ENCODE measurements at places on chromosomes 6 and 20.

GRCh38 chr6:87333591-87334181, 4.6 kb upstream of the GJB7 start:
- no peak for DNase-seq

GRCh38 chr6:144651234-144651633, 366.1 kb downstream of the UTRN start:
- no peak for DNase-seq

GRCh38 chr6:14092838-14093789, 24.5 kb upstream of the CD83 start:
- DNase-seq: peak; percentile 27

DNA sequence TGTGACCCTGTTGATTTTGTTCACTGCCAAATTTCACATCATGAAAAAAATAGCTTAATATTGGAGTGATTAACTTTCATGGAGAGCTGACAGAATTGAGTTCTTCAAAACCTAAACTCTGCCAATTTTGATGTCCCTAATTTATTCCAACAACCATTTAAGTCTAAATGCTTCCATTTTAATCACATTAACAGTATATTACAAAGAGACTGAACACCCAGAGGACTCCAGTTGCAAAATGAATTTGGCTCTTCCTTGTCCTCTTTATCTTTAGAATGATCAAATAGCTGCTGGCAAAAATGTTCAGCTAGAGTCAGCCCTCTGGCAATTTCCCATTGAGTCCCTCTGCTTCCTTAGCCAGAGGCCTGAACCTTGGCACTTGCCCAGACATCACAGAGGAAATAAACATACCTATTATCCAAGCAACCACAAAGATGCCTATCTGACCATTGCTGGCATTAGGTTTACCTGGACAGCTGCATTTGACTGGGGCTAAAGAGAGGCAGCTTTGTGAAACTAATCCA, 299.0 kb upstream of the STXBP5 start:
- no peak for DNase-seq

- DNase-seq: no peak
Measured at GRCh38 chr6:37308069-37308815, 45.5 kb upstream of the RNF8 start.

DNA sequence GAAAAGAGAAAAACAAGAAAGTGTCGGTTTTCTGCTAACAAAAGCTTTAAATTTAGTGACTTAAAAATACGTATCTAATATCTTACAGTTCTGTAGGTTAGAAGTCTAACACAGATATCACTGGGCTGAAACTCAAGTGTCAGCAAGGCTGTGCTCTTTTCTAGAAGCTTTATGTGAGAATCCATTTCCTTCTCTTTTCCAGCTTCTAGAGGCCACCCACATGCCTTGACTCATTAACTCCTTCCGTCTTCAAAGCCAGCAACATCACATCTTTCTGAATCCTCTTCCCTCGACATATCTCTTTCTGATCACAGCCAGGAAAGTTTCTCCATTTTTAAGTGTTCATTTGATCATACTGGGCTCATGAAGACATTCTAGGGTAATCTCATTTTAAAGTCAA, 262.0 kb downstream of the MAFB start:
- no peak for DNase-seq

GRCh38 chr20:32333988-32334885, 23.9 kb upstream of the ASXL1 start:
- no peak for DNase-seq

GRCh38 chr6:158459726-158460125, 100.2 kb upstream of the TMEM181 start:
- DNase-seq: no peak

DNA sequence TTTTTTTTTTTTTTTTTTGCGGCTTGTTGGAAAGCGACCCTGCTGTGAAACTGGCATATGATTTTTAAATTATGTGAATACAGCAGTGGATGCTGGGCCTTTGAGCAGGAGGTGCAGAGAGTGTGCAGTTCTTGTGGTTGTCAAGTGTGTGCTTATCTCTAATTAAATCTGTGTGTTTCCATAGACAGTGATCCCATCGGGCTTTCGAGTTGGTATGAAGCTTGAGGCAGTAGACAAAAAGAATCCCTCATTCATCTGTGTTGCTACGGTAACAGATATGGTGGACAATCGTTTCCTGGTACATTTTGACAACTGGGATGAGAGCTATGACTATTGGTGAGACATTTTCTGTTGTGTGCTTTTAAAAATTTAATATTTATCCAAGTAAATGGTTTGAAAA, 52.4 kb downstream of the L3MBTL3 start:
- no peak for DNase-seq

DNA sequence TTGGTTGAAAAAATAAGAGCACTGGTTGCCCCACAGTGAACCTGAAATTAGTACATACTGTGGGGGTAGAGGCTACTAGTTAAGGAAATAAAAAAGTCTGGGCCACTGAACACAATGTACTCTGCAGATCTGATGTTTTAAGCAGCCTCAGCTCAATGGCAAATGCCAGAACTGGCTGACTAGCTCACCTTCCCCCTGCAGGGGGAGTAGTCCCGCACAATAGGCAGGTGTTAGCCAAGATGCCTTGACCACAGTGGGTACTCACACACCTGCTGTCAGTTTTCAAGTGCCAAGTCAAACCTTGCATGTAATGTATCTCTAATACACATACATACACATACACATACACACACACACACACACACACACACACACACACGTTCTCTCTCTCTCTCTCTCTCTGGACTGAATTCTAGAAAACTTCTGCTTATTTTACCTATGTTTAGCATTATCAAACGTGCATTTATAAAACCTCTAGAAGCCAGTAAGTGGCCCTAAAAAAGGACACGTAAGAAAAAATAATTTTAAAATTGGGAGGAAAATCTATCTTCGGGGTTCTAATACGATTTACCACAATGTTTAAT, 36.1 kb downstream of the GMDS start:
- no peak for DNase-seq

DNA sequence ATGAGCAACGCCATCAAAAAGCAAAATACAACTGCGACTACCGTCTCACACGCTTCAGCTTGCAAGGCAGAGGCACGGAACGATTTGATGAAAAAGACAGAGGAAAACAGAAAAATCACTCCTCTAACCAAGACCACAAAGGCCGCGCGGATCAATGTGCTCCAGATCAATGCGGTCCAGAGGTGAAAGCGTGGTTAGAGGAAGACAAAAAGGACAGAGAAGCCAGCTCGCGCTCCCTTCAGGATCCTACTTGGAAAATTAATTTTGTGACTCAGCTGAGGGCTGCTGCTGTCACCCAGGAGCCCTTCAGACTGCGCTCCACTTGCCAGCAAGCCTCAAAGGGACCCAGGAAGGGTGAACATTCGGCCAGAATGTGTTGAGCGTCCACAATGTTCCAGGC, 140.2 kb upstream of the RPS6KA2 start:
- no peak for DNase-seq

- DNase-seq: no peak
Measured at GRCh38 chr6:134521116-134521501, 203.2 kb upstream of the SGK1 start.

- peak; percentile 61 for DNase-seq
Measured at GRCh38 chr6:105601541-105602236, 198.8 kb upstream of the PREP start.

DNA sequence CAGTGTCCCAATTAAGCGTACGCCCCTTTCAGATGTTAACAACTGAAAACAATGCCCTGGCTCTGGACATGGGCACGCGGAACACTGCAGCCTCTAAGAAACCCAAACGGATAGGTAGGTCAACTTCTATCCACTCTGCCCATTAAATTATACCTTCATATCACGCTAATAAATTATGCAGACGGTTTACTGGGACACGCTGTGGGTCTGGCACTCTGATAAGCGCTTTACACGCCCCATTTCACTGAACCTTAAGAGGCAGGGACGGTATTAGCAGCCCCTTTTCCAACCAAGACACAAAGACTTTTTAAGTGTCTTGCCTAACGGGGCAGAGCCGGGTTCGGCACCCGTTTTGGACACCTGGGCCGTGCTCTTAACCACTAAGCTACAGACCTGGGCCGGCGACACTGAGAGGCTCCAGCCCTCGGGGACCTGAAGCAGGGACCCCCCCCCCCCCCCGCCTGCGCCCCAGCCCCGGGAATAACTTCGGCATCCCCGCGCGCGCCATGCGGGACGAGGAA, 744 bp downstream of the STAU1 start:
- DNase-seq: no peak

GRCh38 chr20:62118113-62119043, 3.9 kb upstream of the LSM14B start:
- no peak for DNase-seq

GRCh38 chr20:38170826-38171674, 6.0 kb upstream of the TGM2 start:
- no peak for DNase-seq

GRCh38 chr6:112332274-112332673, 14.9 kb upstream of the RFPL4B start:
- DNase-seq: no peak

DNA sequence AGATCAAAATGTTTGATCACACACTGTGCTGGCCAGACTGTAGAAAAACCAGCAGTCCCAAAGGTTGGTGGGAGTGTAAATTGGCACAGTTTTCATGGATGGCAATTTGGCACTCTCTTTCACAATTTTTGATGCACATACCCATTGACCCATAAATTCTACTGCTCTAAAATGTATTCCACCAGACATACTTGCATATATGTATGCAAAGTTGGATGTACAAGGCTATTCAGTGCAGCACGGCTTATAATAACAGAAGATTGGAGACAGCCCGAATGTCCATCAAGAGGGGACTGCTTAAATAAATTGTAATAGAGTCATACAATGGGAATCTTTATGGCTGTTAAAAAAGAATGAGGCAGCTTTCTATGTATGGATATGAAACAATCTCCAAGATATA, 101.7 kb upstream of the TOP1 start:
- DNase-seq: no peak

DNA sequence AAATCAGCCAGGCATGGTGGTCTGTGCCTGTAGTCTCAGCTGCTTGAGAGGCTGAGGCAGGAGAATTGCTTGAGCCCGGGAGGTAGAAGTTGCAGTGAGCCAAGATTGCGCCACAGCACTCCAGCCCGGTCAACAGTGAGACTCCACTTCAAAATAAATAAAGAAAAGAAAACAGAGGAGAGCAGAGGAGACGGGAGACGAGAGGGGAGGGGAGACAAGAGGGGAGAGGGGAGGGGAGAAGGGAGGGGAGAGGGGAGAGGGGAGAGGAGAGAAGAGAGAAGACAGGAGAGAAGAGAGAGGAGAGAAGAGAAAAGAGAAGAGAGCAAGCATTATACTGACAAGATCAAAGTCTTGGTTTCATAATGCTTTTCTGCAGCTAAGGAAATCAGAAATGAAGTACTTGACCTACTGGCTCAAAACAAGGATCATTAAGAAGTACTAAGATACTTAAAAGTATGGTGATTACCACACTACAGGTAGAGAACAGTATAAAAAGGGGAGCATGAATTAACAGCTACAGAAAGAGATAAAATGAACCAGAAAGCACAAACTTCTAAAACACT, 30.5 kb downstream of the FAM8A1 start:
- DNase-seq: no peak

GRCh38 chr6:14086701-14087100, 30.9 kb upstream of the CD83 start:
- DNase-seq: no peak

DNA sequence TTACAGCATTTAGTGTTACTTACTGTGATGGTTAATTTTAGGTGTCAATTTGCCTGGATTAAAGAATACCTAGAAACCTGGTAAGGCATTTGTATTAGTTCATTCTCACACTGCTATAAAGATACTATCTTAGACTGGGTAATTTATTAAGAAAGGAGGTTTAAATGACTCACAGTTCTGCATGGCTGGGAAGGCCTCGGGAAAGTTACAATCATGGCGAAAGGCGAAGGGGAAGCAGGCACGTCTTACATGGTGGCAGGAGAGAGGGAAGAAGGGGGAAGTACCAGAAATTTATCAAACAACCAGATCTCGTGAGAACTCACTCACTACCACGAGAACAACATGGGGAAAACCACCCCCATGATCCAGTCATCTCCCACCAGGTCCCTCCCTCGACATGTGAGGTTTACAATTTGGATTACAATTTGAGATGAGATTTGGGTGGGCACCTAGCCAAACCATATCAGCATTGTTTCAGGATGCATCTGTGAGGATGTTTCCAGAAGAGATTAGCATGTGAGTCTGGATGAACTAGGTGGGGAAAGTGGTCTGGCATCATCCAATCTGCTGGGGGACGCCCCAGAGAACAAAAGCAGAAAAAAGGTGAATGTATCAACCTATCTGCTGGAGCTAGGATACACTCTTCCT, 76.8 kb downstream of the MKKS start:
- no peak for DNase-seq

All from globus pallidus (tissue), 1 donor.